Epithelial cell of umbilical artery (primary cell): ENCODE measurements at places on chromosomes 4 and X. TPM values are rescaled to one million over a fixed set of nuclear protein-coding genes. Genes with fewer than 3 reads are reported as not detected.

PIN4 gene
- total RNA-seq, result 4.1 and 14.6 TPM in 2 replicates

CCDC160 gene
- not detected in 2 replicates for total RNA-seq

RHOXF2 gene
- total RNA-seq, result not detected in 2 replicates

FOXP3 gene
- not detected in 2 replicates for total RNA-seq

EDNRA gene
- total RNA-seq, result not detected in 2 replicates

CLDN34 gene
- not detected in 2 replicates for total RNA-seq
